ENCODE measurements at places on chromosomes 5 and 9.
A peak's percentile ranks its signal among the peaks of the same experiment; 100 is the strongest.

DNA sequence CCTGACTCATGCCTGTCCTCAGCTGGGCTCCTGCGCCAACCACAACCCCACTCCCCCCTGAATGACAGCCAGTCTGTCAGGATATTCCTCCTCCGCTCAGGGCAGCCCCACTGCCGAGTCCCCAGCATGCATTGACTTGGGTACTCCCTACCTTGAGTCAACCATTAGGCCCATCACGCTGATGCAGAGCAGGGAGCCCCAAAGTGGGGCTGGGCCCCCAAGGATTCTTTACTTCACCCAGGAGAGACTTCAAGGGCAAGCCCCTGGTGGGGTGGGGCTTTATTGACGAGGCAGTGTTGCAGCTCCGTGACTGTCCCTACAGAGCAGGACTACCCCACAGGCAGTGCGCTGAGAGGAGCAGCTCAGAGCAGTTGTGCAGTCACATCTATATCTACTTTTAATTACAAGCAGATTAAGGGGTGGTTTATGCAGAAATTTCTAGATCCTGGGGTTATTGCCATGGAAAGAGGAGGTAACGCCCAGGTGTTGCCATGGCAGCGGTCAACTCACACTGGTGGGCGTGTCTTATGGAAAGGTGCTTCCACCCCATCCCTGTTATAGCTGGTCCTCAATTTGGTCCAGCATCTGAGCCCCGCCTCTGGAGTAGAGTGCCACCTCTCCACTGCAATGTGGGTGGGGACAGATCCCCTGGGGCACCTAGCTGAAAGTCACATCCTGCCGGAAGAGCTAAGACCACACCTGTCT lies 32.1 kb upstream of the FCN1 start:
- no peaks in the 10 kb centered on the region for H3K36me3 ChIP-seq
- no peak overlapping the region for H3K27ac ChIP-seq
- DNase-seq, result no peak
- peaks cover 13% of the 10 kb centered on the region for H3K4me1 ChIP-seq

- H3K36me3 ChIP-seq, result no peaks in the 10 kb centered on the region
- H3K4me1 ChIP-seq, result peaks cover 22% of the 10 kb centered on the region
- H3K27ac ChIP-seq, result no peak overlapping the region
- H3K4me3 ChIP-seq, result no peak overlapping the region
- peaks cover 43% of the 10 kb centered on the region for H3K27me3 ChIP-seq
- no peak for DNase-seq
These were observed 5.5 kb upstream of the ENTREP1 start for GRCh38 chr9:69319324-69320025.

- peaks cover 62% of the 10 kb centered on the region for H3K4me1 ChIP-seq
- H3K27ac ChIP-seq, result no peak overlapping the region
- no peak overlapping the region for H3K4me3 ChIP-seq
- peaks cover 6% of the 10 kb centered on the region for H3K36me3 ChIP-seq
- DNase-seq, result peak; percentile 39
- no peaks in the 10 kb centered on the region for H3K27me3 ChIP-seq
These were observed 8.0 kb downstream of the VDAC1 start for GRCh38 chr5:133996683-133997252.

DNA sequence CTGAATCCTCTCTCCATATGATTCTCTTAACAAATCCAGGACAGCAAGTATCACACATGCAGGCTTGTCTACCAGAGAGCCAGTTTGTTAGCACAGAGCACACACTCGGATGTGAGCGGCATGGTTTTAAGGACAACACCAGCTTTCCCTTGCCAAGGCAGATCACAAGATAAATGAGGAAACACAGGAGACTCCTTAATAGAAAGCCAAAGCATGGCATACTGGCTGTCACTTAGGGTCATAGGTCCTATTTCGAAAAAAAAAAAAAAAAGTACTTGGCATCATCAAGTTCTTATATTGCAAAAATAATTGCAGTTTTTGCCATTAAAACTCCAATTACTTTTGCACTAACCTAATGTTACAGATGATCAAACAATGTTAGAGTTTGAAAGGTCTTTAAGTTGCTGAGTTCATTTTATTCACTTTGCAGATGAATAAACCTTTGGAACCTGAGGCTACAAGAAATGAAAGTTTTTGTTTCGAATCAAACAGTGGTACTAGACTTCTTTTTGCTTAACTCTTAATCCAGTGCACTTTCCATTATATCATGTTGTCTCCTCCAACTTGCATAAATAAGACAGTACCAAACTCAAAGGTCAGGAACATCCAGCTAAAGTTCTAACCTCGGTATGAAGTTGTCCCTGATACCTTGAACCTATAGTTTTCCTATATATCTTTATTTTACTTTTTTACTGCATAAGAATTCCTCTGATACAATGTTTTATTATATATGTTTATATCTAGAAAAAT lies 138.5 kb downstream of the MPDZ start:
- peaks cover 26% of the 10 kb centered on the region for H3K36me3 ChIP-seq
- DNase-seq, result no peak
- H3K4me1 ChIP-seq, result peaks cover 17% of the 10 kb centered on the region
- no peak overlapping the region for H3K27ac ChIP-seq
- no peak overlapping the region for H3K4me3 ChIP-seq

DNA sequence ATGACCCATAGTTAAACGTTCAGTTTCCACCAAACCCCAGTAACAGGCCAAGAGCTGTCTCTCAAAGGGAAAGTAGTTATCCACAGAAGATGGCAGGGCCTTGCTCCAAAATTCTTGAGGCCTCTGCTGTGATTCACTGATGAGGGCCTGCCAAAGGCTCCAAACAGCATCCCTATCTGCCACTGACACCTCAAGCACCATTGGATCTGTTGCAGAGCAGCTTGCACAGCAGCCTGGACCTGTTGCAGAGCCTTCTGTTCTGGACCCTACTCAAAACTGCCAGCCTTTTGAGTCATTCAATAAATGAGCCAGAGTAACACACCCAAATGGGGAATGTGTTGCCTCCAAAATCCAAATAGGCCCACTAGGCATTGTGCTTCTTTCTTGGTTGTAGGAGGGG lies 741.5 kb upstream of the RGMB start:
- H3K36me3 ChIP-seq, result no peaks in the 10 kb centered on the region
- H3K4me3 ChIP-seq, result no peak overlapping the region
- no peaks in the 10 kb centered on the region for H3K27me3 ChIP-seq

GRCh38 chr9:5982317-5982716 lies 33.1 kb downstream of the RANBP6 start:
- H3K27ac ChIP-seq, result no peak overlapping the region
- DNase-seq, result no peak
- peaks cover 29% of the 10 kb centered on the region for H3K36me3 ChIP-seq
- no peaks in the 10 kb centered on the region for H3K27me3 ChIP-seq
- no peak overlapping the region for H3K4me3 ChIP-seq
